Activated naive CD4-positive, alpha-beta T cell (primary cell): ENCODE measurements at places on chromosomes 5 and 9.

DNA sequence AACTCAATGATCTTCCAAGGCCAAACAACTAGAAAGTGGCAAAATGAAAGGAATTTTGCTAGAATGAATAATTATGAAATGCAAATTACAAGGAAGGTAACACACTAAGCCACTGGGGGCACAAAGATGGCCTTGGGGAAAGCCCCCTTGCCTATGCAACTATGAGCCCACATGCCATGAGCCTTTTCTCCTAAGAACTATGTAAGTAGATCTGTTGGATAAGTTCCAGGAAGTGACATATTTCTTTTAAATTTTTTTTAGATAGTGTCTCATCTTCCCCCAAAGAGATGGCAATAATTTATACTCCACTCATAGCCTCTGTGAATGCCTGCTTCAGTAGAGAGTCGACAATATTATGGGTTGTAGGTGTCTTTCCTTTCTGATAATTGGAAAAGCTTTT, 257.8 kb downstream of the AUH start:
- DNase-seq, result no peak

- no peak for DNase-seq
Observed at GRCh38 chr5:107268241-107268640, 402.5 kb downstream of the EFNA5 start.

DNA sequence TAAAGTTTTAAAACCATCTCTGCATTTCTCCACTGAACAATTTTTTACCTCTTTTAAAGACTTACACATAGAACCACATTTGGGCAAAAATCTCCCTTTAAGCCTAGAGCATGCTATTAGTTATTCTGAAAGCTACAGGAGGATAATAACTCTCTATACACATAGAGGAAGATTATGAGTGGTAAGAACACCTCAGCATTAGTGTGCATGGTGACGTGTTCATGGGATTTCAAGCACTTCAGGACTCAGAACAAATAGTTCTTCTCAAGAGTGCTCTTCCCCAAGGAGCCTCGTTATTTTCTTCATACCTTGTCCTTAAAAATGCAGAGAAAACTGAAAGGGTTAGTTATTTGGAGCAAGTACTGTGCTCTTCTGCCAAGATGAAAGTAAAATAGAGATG, 256.9 kb upstream of the TUSC1 start:
- no peak for DNase-seq

DNA sequence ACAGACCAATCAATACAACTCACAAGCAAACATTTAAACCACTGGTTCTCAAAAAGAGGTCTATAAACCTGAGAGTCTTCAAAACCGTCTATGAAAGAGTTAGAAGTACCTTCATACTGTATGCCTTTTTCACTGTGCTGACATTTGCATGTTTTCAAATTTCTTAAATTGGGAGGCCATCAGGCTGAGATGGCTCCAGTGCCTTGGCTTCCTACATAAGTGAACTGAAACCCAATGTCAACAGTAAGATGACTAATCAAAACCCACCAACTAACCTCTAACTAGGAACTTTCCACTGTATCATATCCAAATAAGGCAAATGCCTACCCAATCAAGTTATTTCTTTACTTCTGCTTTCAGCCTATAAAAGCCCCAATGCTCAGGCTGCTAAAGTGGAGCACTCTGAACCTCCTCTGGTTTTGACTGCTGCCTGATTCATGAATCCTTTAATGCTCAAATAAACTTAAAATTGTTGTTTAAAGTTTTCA, 35.1 kb downstream of the FAM13B start:
- DNase-seq, result no peak

DNA sequence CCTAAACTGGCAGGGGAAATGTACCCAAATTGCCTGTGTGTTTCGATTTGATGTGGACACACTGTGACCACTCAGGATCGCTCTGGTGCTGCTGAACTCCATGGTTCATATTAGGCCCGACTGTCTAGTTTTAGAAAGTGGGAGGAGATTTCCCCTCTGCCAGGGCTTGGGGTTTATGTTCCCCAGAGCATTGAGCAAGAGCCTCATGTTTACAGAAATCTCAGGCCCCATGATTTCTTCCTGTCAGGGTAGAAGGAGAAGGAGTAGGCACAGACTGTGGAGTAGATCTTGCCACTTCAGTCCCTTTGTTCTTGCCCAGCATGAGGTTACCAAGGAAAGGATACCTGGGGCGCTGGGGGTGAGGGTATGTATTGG, 40.8 kb upstream of the GLRX start:
- DNase-seq, result no peak

- DNase-seq, result no peak
Observed at GRCh38 chr9:127176631-127177030, 54.2 kb upstream of the ANGPTL2 start.

- no peak for DNase-seq
Observed at GRCh38 chr5:115419846-115420585, 123.6 kb upstream of the CCDC112 start.

- no peak for DNase-seq
Observed at GRCh38 chr5:129387944-129388343, 72.2 kb upstream of the ADAMTS19 start.

DNA sequence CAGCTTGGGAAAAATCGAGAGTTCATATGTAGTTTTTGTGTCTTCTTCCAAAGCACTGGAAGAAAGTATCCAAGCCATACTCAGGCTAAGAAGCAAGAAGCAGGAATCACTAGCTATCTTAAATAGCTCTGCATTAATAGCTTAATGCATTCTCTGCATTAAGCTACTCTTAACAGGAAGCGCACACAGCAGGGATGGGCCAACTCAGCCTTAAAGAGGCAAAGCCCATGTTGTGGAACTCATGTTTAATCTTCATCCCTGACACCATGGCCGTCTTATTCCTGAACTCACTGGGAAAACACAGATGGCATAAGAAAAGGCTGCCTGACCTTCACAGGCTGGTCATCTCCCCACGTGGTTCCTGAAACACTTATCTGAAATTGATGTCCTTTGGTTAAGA, 18.7 kb upstream of the ICE1 start:
- no peak for DNase-seq

- no peak for DNase-seq
Observed at GRCh38 chr9:75855509-75855908, 35.0 kb upstream of the PCSK5 start.

DNA sequence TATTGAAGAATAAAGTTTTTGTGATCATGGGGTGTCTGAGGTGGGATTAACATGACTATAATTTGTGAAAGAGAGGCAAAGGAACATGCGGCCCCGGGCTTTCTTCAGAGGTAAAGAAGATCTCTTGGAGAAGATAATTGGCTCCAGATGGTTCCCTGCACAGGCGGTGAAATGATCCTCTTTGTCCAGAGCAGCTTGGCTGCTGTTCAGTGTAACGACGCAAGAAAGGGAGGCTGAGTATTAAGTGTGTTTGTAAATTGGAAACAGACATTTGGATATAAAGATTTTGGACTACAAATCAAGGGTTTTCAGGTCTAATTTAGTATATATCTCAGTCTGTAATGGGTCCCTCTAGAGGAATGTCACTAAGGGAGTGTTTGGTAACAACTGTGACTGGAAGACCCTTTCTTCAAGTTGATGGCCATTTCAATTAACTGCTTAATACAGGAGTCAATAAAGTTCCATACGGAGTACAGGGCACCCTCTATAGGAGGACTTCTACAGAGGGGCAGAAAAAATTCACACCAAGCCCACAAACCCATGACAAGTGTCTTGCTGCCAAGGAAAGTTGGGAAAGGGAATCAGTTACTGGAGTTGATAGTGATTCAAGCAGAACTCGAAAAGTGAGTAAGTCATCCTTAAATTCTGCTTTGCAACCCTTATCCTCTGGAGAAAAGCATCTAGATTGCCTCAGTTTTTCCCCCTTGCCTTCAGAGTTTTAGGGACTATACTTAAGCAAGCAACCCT, 4.1 kb downstream of the EQTN start:
- DNase-seq, result no peak

- no peak for DNase-seq
Observed at GRCh38 chr5:120053841-120054240, 410.3 kb upstream of the PRR16 start.
